ENCODE measurements at places on chromosomes 3 and 15.

DNA sequence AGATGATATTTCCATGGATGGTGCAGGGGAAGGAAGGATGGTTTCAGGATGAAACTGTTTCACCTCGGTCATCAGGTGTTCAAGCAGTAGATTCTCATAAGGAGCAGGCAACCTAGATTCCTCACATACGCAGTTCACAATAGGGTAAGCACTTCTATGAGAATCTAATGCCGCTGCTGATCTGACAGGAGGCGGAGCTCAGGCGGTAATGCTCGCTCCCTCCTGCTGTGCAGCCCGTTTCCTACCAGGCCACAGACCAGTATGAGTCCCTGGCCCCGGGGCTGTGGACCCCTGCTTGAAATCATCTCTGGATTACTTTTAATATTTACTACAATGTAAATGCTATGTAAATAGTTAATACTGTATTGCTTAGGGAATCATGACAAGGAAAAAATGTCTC lies 241.8 kb downstream of the ROBO2 start:
- no peak for DNase-seq

DNA sequence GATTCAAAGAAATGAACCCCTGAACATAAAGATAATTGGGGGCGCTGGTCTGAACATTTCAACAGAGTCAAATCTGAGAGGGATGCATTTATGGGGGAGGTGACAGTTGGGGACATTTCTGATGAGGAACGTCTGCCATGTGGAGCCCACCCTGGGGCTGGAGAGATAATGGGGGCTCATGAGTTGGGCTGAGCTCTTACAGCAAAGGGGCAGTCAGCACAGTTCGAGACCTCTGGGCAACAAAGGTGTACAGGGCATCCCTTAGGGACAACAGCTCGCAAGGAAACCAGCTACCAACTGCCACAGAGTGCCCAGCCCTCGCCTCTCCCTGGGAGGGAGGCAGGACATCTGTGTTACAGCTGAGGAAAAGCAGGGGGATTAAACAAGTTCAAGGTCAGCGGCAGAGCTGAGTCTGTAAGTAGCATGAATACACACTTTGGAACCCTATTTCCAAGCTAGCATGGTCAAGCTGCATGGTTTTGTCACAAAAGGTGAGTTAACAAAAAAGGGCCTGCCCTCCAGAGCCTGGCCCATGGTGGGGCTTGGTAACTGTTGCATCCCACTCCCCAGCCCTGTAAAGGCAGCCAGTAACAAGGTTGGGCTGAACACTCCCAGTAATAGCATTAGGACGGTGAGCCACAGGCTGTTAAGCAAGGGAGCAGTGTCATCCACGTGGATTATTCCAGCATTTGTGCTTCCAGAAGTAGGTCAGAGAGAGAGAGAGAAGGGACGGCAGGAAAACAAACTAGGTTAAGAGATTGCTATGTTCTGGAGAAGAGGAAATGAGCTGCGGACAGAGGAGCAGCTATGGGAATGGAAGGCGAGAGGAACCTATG lies 4.3 kb downstream of the GNB5 start:
- no peak for DNase-seq

DNA sequence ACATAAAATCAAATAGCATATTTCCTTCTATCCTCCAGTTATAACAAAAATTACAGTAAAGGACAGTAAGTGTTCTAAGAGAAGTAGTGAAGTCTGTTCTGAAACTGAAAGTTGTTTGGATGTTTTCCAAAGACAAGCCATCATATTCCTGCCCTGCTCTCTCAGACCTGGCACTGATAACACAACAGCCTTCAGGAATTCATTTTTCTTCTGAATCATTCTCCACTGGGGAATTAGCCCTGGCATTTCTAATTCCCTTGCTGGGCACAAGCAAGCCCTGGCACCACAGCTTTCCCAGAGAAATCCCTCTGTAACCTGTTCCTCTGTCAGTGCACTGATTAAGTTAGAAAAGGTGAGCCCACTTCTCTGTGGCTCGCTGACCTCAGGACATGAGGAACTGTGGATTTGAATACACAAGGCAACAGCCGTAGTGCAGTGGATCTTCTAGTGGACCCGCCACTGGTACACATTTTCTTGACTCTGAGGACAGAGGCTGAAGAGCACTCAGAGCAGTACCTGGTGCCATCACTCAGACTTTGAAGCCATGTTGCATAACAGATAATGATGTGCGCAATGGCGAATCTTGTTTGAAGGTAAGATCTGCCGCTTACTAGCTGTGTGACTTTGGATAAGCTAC lies 61.6 kb downstream of the WWTR1 start:
- DNase-seq = no peak

- DNase-seq = no peak
Measured at GRCh38 chr15:81858586-81858985, 187.2 kb downstream of the MEX3B start.

- no peak for DNase-seq
Measured at GRCh38 chr3:195859846-195860411, 48.2 kb upstream of the MUC4 start.

GRCh38 chr3:120907659-120908029 lies 361 bp upstream of the STXBP5L start:
- no peak for DNase-seq

- peak; percentile 40 for DNase-seq
Measured at GRCh38 chr3:113531826-113532697, at the start of gene SIDT1. Gene SIDT1, plus strand, starts transcription at chr3:113532555. Its CDS starts 467 bp downstream, at chr3:113533022.

DNA sequence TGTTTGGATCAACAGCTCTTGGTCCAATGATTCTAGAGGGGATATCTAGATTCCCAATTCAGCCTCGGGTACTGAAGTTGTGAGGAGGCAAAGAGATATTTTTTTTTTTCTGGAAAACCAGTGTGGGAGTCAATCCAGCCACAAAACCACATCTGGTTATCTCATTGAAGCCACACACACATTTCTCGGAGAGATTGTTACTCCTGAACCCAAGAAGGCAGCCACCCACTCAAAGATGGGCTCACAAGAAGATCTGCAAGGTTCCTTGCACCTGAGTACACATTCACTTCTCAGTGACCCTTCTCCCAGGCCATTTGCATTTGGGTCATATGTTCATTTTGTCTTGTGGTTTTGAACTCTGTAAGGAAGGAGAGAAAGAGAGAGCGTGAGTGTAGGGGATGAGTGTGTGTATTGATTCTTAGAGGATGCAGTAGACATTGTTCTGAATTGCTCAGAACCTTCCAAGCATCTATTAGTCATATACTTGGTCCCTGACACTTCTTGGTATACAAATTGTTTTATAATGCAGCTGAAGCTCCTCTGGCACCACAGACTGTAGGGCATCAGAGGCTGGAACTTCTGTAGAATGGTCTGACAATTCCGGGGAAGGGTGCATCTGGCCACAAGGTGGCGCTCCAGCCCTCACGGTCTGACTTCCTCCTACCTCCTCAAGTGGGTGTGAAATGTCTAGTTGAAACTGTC lies 39.3 kb upstream of the TRA2B start:
- DNase-seq = peak; percentile 86

DNA sequence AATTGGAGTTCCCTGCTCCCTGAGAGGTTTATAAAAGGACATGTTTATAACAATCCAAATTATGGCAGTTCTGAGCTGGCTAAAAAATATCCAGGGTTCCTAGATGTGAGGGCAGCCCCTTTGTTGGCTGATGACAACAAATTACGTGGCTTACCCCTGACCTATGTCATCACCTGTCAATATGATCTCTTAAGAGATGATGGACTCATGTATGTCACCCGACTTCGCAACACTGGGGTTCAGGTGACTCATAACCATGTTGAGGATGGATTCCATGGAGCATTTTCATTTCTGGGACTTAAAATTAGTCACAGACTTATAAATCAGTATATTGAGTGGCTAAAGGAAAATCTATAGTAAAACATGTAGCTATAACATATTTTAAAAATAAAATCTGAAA lies 13.9 kb downstream of the AADAC start:
- no peak for DNase-seq
